ENCODE measurements at places on chromosomes 16 and 17.

GRCh38 chr17:77436058-77436442, 295.3 kb downstream of the SEC14L1 start:
- no peak for DNase-seq

- no peak for DNase-seq
Observed at GRCh38 chr17:1095853-1096173, 84.0 kb downstream of the ABR start.

DNA sequence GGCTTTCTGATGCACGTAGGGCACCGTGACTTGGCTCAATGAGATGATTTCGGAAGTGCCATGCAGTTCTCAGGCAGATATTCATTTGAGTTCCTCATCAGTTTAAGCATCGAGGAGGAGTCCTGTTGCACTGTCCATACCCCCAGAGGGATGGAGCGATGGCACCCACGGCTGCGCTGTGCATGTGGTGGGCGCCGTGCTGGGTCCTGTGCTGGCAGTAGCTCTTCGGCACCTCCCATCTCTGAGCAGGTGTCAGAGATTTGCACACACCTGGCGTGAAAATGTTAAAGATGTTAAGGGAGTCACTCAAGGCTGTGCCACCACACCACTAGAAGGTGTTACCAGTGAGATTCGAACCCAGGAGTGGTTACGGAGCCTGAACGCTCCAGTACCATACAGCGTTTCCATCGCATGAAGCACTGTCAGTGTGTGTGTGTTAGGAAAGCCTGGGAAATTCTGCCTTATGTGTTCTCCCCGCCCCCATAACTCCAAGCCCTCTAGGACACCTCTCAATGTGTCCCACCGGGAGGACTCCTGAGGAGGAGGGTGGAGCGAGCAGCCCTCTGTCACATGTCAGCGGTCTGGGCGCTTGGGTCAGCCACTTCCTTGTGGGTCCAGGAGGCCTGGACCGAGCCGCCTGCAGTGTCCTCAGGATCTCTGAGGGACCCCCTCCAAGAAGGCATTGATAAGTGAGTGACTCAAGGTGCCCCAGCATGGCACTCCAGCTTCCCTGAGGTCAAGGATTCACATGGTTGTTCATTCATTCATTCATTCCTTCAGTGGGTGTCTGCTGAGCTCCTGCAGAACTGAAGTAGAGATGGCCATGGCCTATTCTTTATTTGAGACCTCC, 3.8 kb downstream of the MRC2 start:
- no peak for DNase-seq

DNA sequence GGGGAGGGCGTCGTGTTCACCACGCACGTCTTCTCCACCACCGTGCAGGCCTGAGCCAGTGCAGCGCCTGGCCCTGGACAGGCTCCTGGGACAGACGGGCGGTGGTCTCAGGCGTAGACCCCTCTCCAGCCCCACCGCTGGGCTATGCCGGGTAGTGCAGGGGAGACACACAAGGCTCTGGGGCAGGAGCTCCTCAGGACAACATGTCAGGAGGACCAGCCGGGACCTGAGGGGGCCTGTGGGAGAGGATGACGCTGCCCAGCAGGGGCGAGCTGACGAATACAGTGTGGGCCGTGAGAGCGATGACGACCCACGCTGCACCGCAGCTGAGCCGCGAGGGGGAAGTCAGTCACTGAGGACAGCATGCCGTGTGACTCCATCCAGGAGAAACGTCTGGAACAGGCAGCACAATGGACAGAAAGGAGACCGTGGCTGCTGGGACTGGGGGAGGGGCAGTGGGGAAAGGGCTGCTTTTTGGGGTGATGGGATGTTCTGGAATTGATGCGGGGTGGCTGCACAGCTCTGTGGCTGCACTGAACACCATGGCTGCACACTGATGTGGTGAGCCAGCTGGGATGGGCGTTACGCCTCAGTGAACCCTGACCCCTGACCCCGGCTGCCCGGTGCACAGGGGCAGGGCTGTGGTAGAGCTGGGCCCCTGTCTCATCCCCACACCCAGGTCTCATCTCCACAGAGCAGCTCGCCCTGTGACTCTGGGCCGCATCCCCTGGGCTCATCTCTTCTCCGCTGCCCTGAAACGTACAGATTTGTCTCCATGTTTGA, 20.2 kb downstream of the DNASE1 start:
- no peak for DNase-seq

DNA sequence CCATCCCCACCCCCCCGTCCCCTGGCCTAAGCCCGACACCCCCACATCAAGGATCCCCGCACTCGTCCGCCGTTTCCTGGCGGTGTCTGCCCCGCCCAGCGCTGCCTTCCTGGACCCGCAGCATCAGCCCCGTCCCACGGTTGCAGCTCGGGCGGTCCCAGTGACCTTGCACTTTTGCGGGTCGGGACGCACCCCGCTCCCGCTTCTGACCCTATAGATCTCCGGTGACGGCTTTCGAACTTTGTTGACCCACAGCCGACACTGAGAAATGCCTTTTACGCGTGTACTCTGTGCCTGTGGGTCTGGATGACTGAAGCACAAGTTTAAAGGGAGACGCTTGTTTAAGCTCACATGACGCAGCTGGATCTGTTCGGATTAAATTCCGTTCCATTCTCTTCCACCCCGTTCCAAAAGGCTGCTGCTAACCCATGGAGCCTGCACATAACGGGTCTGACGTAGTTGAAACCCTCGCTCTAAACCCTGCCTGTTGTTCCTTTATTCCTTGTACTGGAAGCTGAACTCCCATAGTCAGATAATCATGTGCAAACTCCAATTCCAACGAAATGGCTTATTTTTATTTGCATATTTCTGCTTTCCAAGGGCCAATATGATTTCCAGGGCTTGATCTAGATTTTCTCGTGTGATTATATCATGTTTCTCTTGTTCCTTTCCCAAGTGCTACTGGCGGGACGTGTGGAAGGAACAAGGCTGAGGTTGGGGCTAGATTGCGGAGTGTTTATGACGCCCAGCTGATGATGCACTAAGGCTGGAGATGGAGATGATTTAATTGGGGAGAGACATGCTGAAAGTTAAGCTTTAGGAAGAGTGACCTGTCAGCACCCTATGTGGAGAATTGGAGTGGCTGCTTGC, 834 bp downstream of the FLYWCH1 start:
- no peak for DNase-seq

- DNase-seq, result no peak
Observed at GRCh38 chr16:86584726-86585721, 6.7 kb downstream of the FOXL1 start.

- DNase-seq, result no peak
Observed at GRCh38 chr16:2840914-2841313, 10.8 kb downstream of the ZG16B start.

GRCh38 chr16:76176153-76176552, 101.0 kb upstream of the CNTNAP4 start:
- DNase-seq, result peak; percentile 2

DNA sequence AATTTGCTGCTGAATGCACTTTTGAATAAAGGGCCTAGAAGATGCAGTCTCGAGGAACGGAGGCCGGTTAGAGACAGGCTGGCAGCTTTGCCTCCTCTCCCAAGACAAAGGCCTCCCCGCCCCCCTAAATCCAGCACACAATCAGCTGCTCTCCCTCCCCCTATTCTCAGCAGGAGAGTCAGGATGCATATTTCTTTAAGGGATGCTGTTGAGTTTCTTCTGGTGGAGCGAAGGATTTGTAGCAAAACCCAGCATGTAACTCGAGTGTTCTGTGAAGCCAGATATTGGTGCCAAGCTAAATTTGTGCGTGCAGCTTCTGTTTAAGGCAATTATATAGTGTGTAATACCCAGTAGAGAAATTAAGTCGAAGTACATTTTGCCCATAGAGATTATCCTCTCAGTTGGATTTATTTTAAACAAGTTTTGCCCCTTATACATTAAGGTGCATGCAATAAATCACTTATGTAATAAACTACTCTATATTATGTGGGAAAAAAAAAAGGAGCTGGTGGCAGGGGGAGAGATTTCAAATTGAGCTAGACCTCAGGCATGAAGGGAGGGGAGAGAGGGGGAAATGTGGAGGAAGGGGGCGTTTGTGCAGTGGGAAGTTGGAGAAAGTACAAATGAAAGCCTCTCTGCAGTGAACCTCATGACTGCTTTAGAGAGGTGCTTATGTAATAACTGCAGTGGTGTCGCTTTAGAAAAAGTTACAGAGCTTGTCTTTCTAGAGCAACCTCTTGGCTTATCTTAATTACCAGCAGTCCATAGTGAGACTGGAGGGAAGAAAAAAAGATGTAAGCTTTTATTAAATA, 599.2 kb downstream of the MAF start:
- no peak for DNase-seq

DNA sequence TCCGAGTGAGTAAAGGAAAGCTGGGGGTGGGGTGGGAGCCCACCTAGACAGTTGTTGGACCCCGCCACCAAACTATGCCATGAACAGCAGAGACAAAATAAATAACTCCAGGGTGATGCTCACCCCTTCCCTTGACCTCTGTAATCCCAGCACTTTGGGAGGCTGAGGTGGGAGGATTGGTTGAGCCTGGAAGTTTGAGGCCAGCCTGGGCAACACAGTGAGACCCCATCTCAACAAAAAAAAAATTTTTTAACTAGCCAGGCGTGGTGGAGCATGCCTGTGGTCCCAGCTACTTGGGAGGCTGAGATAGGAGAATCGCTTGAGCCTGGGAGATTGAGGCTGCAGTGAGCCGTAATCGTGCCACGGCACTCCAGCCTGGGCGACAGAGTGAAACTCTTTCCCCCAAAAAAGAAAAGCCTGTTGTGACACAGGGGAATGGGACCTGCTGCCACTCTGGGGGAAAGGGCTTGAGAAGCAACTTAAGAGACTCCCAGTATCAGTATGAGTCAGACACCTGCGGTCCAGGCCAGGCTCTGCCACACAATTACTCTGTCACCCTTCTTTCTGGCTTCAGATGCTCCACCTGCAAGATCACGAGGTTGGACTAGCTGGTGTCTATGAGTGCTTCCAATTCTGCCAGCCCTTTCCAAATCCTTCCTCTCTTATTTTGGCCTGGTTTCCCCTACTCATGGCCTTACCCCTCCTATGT, 5.0 kb downstream of the SGCA start:
- DNase-seq, result no peak

DNA sequence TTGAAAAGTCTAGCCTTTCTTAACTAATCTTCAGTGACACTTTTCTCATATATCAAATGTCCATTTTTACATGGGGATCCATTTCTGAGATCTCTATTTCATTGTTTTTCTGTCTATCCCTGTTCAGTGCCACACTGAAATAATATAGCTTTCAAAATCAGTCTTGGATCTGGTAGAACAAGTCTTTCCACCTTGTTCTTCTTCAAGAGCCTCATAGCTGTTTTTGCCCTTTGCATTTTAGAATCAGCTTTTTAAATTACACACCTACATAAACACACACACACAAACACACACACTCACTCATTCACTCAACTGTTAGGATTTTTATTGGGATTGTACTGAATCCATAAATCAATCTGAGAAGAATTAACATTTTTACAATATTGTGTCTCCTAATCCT, 19.2 kb downstream of the GSDMB start:
- no peak for DNase-seq

GRCh38 chr16:47944589-47944988, 211.2 kb downstream of the ABCC12 start:
- no peak for DNase-seq

DNA sequence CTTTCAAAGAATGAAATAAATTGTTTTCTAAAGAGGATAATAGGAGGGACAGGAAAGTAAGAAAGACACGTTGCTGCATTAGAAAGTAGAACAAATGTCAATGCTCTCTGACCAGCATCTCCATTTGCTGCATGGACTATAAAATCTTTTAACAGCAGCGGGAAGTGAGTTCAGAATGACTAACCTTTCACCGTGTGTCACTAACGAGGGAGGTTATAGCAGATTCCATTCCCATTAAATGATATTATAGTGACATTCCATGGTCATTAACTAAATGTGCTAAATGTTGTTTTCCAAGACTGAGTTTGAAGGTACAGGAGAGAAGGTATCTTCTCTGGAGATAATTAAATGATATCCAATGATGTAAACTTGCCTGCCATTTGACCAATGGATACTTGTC, 127.1 kb upstream of the HS3ST3A1 start:
- DNase-seq, result no peak

- no peak for DNase-seq
Observed at GRCh38 chr16:24088767-24089166, 167.4 kb upstream of the CACNG3 start.

- no peak for DNase-seq
Observed at GRCh38 chr17:18045691-18046350, 6.6 kb downstream of the GID4 start.

GRCh38 chr17:49090878-49091594, 41.5 kb upstream of the B4GALNT2 start:
- DNase-seq, result no peak

DNA sequence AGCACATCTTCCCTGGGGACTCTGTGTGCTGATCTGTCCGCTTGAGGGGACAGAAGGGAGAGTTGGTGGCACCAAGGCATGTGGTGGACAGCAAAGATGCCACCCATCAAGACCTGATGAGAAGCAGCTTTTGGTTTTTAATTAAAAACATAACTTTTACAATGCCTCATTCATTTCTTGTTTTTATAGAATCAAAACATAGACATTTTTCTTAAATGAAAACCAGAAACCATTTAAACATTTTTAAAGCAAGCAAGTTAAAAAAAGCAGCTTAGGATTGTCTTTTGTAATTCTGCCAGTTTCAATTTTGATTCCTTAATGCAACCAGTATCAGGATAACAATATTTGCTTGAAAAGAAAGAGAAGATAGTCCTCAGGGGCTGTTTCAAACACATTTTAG, 123.7 kb upstream of the AXIN2 start:
- no peak for DNase-seq

GRCh38 chr17:8419305-8419704, 16.4 kb upstream of the NDEL1 start:
- DNase-seq, result no peak

DNA sequence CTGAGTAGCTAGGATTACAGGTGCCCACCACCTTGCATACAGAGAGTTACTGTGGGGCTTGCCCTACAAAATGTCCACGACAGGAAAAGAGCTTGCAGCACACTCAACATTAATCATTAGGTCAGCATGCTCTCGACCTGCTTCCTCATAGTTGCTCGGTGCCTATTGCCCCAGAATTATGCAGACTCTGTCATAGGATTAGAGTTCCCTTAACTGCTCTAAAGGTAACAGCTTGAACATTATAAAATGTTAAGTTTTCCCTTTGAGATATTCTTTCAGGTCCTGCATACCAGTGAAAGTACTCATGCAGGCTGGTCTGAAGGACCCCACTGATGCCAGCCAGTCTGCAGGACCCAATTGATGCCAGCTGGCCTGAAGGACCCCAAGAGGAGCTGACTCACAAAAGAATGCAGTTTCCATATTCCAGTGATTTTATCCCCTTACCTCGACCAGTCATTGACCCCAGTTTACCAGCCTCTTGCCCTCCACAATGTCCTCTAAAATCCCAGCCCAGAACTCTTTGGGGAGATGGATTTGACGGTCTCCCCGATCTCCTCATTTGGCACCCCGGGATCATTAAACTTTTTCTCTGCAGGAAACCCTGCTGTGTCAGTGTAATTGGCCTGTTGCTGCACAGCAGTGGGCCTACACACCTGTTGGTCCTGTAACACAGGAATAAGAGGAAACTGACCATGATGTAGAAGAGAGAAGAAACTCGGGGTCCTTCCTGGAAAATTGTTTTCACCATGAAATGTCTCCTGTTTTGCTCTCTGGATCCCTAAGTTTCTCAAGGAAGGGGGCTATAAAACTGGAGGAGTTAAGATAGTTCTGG, 10.6 kb downstream of the ICAM2 start:
- DNase-seq, result no peak

Measured in GM18507 (cell line).